ENCODE measurements at places on chromosomes 1 and 21.

- H3K4me1 ChIP-seq: peaks cover 3% of the 10 kb centered on the region
- no peaks in the 10 kb centered on the region for H3K27me3 ChIP-seq
- no peak overlapping the region for H3K27ac ChIP-seq
- DNase-seq: no peak
- H3K36me3 ChIP-seq: no peaks in the 10 kb centered on the region
- no peak overlapping the region for H3K4me3 ChIP-seq
Measured at GRCh38 chr1:19765623-19766022, 34.1 kb downstream of the TMCO4 start.

- H3K27me3 ChIP-seq: no peaks in the 10 kb centered on the region
- H3K36me3 ChIP-seq: no peaks in the 10 kb centered on the region
- no peak overlapping the region for H3K27ac ChIP-seq
- no peak for DNase-seq
- no peak overlapping the region for H3K4me3 ChIP-seq
- no peaks in the 10 kb centered on the region for H3K4me1 ChIP-seq
Measured at GRCh38 chr21:23119491-23119890, 2121.3 kb downstream of the NCAM2 start.

DNA sequence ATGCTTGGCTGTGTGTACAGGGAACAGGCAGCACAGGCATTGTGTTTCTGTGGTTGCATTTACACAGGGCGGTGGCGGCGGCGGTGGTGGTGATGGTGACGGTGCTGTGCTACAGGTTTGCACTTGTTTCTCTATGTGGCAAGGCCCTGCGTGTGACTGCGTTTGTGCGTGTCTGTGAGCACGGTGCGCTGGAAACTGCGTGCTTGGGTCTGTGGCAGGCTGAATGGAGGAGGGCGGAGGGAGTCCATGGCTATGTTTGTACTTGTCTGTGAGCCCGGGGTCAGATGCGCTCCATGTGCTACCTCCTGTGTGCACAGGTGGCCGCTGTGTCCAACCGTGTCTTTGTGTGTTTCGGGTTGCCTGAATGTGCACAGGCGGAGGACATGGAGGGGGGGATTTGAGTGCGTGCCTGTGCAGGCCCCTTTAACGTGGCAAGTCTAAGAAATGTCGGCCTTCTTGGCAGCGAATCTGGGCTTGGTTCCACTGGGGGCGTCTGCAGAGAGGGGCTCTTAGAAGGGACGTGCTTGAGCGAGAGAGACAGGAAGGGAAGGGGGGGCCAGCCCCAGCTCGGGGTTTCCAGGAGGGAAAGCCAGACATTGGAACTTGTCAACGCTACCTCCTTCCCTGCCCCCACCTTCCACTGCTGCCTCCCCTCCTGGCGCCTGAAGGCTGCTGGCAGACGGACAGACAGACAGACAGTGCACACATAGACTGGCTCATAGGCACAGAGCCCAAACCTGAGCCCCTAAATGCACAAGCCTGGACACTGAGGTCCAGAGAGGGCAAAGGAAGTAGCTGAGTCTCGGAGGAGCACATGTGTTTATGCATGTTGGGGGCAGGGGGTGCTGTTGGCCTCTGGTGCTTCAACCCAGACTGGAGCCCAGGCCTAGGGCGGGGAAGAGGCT, 32.7 kb upstream of the WASF2 start:
- no peaks in the 10 kb centered on the region for H3K36me3 ChIP-seq
- no peak overlapping the region for H3K4me3 ChIP-seq
- H3K27ac ChIP-seq: no peak overlapping the region
- H3K4me1 ChIP-seq: peaks cover 29% of the 10 kb centered on the region
- DNase-seq: no peak
- H3K27me3 ChIP-seq: no peaks in the 10 kb centered on the region

DNA sequence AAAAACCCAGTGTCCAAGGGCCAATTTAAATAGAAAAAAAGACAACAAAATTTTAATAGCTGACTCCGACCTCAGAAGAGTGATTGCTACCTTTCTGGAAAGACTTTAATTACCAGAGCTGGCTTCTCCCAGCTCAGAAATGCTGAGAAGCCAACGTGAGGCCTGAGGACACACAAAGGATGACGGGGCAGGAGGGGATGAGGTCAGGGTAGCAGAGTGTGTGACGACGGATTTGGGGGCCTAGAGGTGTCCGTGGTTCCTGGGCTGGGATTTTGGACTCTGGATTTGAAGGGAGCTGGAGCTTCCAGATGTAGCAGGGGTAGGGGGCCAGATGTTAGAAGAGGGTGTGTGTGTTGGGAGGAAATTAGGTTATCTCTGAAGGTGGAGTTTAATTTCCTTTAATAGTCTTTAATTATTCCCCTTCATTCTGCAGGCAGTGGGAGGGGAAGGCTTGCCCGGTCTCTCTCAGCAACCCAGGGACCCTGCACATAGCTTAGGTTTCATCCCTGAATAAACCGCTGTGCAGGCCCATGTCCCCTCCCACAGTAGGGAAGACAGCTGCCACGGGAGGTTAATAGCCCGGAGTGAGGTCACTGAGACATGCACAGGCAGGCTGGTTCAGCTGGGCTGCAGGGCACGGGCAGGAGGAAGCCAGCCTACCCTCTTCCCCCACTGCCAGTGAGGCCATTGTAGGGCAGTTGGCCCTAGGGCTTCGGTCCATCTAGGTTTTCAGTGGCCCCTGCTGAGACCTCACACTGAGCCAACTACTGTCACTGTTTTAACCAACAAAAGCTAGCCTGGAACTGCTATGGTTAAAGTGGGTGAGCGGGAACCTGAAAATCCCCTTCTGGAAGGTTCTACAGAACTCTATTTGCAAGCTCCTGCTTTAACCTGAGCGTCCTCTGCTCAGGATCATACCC, 3.8 kb upstream of the PADI3 start:
- no peaks in the 10 kb centered on the region for H3K36me3 ChIP-seq
- H3K27ac ChIP-seq: no peak overlapping the region
- H3K4me3 ChIP-seq: no peak overlapping the region

DNA sequence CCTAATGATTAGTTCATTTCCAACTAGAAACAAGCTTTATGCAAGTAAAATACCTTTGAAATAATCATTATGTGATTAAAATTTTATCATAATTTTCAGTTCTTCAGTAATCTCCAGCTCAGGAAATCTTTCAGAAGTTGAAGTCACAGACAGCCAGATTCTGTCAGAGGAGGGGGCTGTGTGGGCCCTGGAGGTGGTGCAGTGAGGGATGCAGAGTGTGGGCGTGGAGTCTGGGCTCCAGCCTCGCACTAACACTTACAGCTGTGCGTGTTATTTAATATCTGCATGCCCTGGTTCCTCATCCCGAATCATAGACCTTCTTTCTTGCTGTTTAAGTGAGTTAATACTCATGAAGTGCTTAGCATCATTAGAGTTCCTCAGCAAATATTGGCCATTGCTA, 23.9 kb downstream of the WDR64 start:
- H3K36me3 ChIP-seq: no peaks in the 10 kb centered on the region
- no peak overlapping the region for H3K27ac ChIP-seq
- no peak overlapping the region for H3K4me3 ChIP-seq

DNA sequence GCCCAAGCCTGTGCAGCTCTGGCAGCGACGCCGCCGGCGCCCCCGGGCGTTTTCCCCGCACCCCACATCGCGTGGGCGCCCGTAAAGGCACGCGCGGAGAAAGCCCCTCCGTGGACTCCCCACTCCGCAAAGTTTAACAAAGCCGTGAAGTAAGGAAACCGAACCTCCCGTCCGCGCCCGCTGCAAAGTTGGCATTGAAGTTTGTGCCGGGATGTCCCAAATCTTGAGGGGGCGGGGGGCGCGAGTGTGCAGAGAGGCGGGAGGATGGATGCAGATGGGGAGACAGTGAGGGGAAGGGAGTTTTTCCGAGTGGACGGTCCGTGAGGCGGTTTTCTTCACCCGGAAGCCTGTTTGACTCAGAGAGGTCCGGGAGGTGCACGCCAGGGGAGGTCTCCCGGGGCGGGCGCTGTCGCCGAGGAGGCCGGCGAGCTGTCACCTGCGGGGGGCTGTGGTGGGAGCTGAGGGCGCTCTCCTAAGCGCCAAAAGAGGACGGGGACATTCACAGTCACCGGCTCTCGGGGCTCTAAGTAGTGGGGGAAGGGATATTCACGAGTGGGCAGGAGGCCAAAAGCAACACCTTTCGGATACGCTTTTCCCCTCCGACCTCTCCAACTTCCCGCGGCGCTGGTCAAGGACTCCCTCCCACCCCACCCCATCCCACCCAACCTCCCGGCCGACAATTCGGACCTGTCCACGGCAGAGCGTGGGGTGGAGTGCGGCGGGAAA, 1.3 kb downstream of the WLS start:
- no peak for DNase-seq
- no peaks in the 10 kb centered on the region for H3K4me1 ChIP-seq
- no peak overlapping the region for H3K4me3 ChIP-seq
- H3K27me3 ChIP-seq: peaks cover 10% of the 10 kb centered on the region
- no peak overlapping the region for H3K27ac ChIP-seq

- H3K27ac ChIP-seq: no peak overlapping the region
- no peaks in the 10 kb centered on the region for H3K36me3 ChIP-seq
- H3K4me1 ChIP-seq: no peaks in the 10 kb centered on the region
- DNase-seq: no peak
- H3K4me3 ChIP-seq: no peak overlapping the region
- H3K27me3 ChIP-seq: no peaks in the 10 kb centered on the region
Measured at GRCh38 chr1:167474191-167474641, 44.1 kb downstream of the CD247 start.

Data from GM12878 (cell line).